ENCODE measurements at places on chromosomes 5 and 9.

DNA sequence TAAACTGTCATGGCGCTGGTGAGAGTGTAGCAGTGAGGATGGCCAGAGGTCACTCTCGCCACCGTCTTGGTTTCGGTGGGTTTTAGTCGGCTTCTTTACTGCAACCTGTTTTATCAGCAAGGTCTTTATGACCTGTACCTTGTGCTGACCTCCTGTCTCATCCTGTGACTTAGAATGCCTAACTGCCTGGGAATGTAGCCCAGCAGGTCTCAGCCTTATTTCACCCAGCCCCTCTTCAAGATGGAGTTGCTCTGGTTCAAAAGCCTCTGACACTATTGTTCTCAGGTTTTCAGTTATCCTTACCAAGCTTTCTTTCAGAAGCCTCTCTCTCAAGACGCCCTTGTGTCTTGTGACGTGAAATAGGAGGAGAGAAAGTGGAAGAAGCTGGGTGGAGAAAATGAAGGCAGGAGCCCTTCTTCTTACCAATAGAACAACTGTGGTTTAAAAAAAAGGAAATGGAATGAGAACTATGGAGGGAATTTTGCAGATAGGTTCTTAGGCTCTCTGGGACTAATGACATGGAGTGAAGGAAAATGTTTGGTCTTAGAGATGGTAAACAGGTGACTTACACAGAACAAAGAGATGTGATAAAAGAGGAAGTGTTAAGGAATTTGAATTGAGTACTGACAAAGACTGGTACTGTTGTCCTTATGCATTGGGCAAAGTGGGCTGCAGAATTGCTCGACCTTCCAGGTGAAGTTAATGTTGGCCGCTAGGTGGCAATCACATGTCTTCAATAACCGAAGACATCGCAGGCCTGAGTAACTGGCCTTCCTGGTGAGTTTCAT lies 133.3 kb upstream of the RAI14 start:
- DNase-seq: peak; percentile 89

- DNase-seq: peak; percentile 66
Observed at GRCh38 chr5:36696059-36696673, 89.8 kb downstream of the SLC1A3 start.

- no peak for DNase-seq
Observed at GRCh38 chr5:32231241-32231640, 57.1 kb upstream of the GOLPH3 start.

GRCh38 chr9:92501671-92502393 lies 19.5 kb upstream of the ASPN start:
- DNase-seq: peak; percentile 64

GRCh38 chr5:124596595-124597421 lies 149.6 kb downstream of the ZNF608 start:
- DNase-seq: peak; percentile 94

DNA sequence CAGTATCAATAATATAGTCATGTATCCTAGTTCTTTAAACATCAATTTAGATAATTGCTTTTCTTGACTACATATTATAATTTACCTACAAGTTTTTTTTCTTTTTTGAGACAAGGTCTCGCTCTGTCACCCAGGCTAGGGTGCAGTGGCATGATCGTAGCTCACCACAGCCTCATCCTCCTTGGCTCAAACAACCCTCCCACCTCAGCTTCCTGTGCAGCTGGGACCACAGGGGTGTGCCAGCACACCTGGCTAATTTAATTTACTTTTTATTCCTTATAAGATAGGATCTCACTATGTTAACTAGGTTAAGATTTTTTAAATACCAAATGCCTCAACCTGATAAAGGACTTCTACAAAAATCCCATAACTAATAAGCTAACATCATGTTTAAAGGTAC lies 21.1 kb downstream of the UIMC1 start:
- DNase-seq: no peak

GRCh38 chr5:153209016-153209415 lies 281.5 kb upstream of the GRIA1 start:
- no peak for DNase-seq

GRCh38 chr5:82384034-82384750 lies 106.0 kb upstream of the RPS23 start:
- peak; percentile 76 for DNase-seq

DNA sequence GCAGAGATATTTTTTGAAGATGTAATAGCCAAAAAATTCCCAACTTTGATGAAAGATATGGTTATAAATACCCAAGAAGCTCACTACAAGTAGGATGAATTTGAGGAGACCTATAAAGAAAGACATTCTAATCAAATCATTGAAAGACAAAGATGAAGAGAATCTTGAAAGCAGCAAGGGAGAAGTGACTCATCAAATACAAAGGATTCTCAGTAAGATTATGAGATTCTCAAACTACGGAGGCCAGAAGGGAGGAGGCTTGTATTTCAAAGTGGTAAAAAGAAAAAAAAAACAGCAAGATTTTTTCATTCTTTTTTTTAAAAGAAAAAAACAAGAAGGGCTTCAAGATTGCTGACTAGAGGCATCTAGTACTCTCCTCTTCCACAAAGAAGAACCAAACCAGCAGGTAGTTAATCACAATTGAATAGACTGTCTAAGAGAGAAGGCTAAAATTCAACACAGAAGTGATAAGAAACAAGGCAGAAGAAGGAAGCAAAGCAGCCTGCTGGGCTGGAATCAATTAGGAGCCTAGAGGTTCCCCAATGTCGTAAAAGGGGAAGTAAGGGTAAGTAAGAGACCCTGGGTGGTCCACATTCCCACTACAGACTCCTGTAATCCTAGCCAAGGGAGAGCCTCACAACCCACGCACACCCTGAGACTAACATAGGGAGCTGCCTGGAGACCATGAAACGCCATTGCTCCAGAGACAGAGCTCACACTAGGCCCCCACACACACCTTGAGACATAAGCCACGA lies 59.1 kb upstream of the NIPAL4 start:
- peak; percentile 44 for DNase-seq

GRCh38 chr9:88651682-88652633 lies 117.0 kb downstream of the NXNL2 start:
- DNase-seq: peak; percentile 98

- DNase-seq: no peak
Observed at GRCh38 chr9:32405506-32405905, 21.1 kb downstream of the ACO1 start.

DNA sequence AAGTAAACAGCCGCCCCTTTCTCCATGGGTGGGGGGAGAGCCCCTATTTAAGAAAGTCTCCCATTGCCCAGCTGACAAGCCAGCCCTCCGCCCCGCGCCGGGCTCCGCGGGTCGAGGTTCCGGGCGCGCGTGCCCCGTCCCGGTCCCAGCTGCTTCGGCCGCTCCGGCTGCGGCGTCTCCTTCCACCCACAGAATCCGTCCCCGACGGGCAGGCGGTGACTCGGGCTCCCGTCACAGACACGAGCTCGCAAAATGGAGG lies 223 bp downstream of the NR3C1 start:
- no peak for DNase-seq

DNA sequence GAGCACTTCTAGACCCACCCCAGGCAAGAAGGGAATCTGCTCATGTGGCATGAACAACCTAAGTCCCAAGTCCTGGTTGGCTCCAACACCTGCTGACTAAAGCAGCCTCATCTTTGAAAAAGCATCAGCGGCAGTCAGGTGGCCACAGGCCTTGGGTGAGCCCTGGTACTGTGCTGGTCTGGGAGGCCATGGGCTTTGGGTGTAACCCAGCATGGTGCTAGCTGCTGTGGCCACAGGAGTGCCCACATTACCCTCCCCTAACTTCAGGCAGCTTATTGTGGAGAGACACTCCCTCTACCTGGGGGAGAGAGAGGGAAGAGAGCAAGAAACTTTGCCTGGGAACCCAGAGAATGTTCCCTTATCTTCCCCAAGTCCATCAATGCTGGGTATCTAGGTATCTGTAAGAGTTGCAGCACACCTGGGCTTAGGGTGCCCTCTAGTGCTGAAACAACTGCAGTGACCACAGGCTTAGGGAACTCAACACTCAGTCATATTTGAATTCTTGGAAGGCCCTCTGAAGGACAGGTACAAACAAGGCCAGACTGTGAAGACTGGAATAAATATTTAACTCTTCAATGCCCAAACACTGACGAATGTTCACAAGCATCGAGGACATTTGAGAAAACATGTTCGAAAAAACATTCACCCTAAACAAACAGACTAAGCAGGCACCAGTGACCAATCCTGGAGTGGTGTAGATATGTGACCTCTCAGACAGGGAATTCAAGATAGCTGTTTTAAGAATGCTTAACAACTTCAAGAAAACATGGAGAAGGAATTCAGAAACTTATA lies 69.9 kb upstream of the OR2K2 start:
- DNase-seq: peak; percentile 9

- no peak for DNase-seq
Observed at GRCh38 chr9:23382418-23382817, 443.6 kb downstream of the ELAVL2 start.

GRCh38 chr5:168743617-168744016 lies 164.4 kb upstream of the PANK3 start:
- DNase-seq: no peak

DNA sequence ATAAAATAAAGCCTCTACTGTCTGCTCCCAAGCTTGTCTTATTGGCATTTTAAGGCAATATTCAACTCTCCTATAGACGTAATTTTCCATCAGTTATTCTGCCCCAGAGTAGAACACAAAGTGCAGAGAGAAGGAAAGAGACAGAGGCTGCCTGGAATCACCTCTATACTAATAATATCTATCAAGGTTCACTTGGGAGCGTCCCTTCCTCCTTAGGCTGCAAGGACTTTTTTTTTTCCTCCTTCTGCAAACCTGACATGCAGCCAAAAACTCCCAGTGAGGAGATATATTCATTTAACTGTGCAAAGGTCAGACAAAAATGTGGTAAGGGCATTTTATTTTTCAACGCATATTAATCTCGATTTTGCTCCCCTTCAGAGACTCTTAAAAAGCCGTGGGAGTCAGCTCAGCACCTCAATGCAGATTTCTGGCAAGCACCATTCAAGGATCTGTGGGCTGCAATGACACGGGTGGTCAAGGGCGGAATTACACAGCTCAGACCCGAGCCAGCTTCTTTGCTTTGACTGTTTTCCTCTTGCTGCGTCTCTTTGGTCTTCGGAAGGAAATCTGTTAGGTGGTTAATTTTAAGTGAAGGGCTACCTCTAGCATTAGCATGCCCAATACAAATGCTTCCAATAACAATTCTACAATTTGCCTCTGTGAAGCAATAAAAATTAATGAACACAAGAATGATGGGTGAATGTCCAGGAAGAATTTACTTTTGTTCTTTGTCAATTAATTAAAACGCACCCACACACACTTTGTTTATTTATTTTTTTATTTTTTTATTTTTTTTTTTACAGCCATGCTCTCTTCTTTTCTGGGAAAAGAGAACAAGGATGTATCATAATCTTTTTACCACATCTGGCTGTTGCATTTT lies 587.7 kb upstream of the GRAMD2B start:
- peak; percentile 30 for DNase-seq

DNA sequence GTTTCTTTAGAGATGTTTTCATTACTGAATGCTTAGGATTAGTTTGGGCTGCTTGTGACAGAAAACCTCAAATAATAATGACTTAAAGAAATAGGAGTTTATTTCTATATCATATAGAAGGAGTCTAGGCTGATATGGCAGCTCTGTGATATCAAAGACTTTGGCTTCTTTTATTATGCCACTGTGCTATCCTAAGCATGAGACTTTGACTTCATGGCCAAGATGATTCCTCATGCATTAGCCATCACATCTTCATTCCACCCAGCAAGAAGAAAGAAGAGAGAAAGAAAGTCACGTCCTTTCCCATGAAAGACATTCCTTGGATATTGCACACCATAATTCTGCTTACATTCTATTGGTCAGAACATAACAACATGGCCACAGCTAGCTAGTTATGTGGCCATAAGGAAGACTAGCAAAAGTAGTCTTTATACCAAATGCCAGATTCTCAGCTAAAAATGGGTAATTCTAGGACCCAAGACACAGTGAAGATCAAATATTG lies 76.2 kb downstream of the DAPK1 start:
- peak; percentile 6 for DNase-seq

- DNase-seq: peak; percentile 71
Observed at GRCh38 chr9:5817862-5818261, 15.1 kb downstream of the ERMP1 start.

- no peak for DNase-seq
Observed at GRCh38 chr9:1427875-1428274, 377.7 kb downstream of the DMRT2 start.

DNA sequence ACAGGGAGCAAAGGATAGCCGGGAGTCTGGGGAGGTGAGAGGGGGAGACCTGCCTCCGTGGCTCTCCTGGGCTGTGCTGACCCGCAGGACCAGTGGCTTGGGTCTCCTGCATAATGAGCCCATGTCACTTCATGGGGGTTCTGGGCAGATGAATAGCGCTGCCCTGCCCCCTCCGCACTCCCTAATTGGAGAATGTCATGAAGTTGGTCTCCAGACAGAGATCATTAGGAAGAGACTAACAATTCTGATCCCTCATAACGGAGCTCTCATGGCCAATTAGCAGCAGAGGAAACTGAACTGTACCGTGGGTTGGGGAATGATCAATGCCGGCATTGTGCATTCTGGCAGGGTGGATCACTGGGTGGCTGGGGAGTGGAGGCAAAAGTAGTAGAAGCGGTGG lies 186.1 kb downstream of the FSTL4 start:
- DNase-seq: no peak

- no peak for DNase-seq
Observed at GRCh38 chr5:52738095-52738506, 49.6 kb upstream of the ITGA1 start.

- DNase-seq: no peak
Observed at GRCh38 chr5:113598926-113599325, 85.4 kb downstream of the YTHDC2 start.

- DNase-seq: no peak
Observed at GRCh38 chr9:98101868-98102273, 17.2 kb downstream of the TRIM14 start.

GRCh38 chr5:5381310-5381913 lies 41.1 kb upstream of the ICE1 start:
- peak; percentile 14 for DNase-seq

GRCh38 chr5:126686451-126687126 lies 85.8 kb downstream of the PHAX start:
- DNase-seq: no peak

- DNase-seq: peak; percentile 92
Observed at GRCh38 chr9:131405428-131405827, 11.5 kb downstream of the PRRC2B start.

- peak; percentile 34 for DNase-seq
Observed at GRCh38 chr5:32325062-32325461, 12.3 kb upstream of the MTMR12 start.

- DNase-seq: peak; percentile 22
Observed at GRCh38 chr5:99034336-99034735, 105.5 kb upstream of the CHD1 start.

- DNase-seq: peak; percentile 91
Observed at GRCh38 chr9:8860925-8861324, 1061.3 kb upstream of the DMAC1 start.

- no peak for DNase-seq
Observed at GRCh38 chr5:22842574-22842973, 10.6 kb downstream of the CDH12 start.

Measured in fibroblast of upper back skin (primary cell).